ENCODE measurements at places on chromosomes 6 and 20.

- DNase-seq: no peak
Observed at GRCh38 chr20:32465092-32465900, 107.2 kb downstream of the ASXL1 start.

- DNase-seq: no peak
Observed at GRCh38 chr6:15990179-15990578, 138.7 kb upstream of the MYLIP start.

DNA sequence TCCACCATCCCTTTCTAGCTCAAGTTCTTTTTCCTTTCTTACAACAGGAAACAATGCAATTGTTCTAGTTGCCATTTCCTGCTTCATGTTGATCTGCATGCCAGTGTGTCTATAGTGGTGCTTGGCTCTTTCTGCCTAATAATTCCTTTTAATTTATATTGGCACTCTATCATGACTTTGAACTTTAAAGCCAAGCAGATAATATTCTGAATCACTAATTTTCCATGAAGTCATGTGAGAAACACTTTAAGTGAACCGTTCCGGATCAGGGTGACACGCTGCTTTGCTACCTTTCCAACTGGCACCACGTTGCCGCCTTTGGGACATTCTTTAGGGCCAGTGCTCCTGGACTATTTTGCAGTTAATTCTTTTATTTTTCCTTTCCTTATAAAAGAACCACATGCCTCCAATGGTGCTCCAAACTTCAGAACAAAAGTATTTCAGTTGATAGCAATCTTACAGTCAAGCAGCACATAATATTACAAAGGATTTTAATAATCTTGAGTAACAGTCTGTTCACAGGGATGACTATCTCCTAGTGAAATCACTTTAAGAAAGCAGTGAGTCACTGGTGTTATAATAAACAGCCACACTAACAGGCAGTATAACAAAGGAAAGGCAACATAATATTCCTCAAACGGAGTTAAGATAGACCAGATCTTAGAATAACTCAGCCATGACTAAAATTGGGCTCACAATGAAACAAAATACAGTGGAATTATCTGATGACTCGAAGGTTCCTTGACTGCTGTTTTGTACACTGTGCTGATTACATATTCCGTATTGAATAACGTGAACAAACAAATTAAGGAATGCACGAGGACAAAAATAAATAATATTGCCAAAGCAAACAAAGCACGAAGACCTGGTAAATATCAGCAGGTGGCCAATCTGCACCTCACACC is 19.0 kb upstream of the BLOC1S5 start:
- no peak for DNase-seq

DNA sequence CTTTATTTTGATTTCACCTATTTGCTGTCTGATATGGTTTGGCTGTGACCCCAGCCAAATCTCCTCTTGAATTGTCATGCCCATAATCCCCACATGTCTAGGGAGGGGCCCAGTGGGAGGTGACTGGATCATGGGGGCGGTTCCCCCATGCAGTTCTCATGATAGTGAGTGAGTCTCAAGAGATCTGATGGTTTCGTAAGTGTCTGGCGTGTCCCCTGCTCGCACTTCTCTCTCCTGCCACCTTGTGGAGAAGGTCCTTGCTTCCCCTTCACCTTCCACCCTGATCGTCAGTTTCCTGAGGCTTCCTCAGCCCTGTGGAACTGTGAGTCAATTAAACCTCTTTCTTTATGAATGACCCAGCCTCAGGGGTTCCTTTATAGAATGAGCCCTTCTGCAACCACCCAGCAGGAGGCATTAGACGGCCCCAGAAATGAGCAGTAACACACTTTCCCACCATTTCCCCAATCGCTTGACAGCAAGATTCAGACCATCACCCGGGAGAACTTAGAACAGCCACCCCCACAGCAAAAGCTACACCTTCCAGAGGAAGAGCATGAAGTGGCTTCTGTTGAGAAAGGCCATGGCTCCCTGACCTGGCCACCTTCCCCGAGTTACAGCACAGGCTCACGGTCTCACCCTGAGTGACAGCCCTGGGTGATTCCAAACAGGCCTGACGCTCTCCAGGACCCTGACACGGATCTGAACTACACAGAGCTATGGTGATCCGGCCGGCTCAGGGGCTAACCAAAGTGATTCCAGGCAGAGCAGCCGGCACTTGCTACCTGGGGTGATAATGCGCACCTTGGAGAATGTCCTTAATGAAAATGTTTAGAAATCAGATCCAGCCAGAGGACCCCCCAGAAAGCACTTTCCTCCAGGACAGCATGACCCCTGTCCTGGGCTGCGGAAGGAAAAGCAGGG is 131.2 kb upstream of the CDH4 start:
- peak; percentile 10 for DNase-seq

- DNase-seq: peak; percentile 50
Observed at GRCh38 chr6:107657755-107658461, 166.2 kb downstream of the SCML4 start.

DNA sequence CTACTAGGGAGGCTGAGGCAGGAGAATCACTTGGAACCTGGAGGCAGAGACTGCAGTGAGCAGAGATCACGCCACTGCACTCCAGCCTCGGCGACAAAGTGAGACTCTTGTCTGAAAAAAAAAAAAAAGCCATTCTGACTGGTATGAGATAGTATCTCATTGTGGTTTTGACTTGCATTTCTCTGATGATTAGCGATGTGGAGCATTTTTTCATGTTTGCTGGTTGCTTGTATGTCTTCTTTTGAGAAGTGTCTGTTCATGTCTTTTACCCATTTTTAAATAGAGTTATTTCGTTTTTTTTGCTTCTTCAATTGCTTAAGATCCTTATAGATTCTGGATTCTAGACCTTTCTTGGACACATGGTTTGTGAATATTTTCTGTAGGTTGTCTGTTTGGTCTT is 103.5 kb upstream of the SIM1 start:
- DNase-seq: no peak

DNA sequence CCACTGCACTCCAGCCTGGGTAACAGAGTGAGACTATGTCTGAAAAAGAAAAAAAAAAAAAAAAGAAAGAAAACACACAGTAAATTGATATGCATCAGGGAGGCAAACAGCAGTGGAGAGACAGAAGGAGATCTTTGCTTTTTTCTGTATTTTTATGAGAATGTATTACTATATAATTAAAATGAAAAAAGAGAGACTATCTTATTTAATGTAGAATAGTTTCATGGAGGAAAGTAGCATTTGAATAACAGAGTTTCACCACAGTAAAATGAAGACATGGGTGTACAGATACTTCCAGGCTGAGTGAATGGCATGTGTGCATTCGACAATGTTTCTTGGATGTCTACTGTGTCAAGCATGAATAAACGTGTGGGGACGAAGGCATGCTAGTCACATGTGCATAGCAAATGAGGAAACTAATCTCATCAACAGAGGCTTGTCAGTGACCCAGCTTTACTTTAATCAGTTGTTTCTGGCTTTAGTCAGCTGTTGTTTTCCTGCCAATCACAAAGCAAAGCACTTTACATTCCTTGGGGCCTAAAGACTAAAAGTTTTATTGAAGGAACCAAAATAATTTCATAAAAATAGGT is 55.5 kb upstream of the ARMH2 start:
- DNase-seq: no peak

DNA sequence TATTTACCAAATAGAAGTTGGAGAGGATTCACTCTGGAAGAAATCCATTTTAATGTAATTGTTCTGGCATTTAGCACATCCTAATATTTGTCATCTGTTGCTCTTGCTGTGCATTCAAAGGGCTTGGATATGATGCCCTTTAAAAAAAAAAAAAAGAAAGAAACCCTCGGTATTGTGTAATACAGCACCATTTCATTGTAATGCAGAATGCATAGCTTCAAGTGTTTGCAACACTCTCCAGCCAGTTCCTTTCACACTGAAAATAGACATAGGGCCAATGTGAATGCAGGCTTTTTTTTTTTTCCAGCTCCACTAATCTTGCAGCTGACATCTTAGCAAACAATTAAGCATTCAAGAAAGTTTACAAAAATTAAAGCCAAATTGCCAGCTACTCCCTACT is 197.4 kb upstream of the POU3F2 start:
- DNase-seq: no peak

DNA sequence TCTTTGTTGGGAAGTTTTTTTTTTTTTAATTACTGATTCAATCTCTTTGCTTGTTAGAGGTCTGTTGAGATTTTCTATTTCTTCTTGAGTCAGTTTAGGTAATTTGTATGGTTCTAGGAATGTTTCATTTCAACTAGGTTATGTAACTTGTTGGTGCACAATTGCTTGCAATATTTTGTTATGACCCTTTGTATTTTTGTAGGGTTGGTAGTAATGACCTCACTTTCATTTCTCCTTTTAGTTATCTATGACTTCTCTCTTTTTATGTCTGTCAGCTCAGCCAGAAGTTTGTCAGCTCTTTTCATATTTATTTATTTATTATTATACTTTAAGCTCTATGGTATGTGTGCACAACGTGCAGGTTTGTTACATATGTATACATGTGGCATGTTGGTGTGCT is 51.1 kb upstream of the SLC24A3 start:
- no peak for DNase-seq

DNA sequence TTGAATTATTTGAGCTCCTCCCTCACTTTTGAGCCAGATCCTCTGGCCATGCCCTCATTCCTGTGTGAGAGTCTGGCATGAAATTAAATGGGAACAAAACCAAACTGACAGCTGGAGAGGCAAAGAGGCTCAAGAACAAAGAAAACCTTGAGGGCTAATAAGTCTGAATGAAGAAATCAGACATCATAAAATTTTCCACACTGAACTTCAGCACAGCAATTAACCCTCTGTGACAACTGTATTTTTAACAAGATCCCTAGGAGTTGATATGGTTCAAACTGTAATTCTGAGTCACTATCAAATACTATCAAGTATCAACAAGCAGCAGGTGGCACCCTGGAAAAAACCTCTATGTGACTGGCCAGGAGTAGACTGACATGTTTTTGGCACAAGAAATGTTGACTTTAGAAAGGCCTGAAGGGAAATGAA is 109.4 kb upstream of the EMILIN3 start:
- DNase-seq: no peak

- no peak for DNase-seq
Observed at GRCh38 chr6:133341607-133342158, 100.5 kb downstream of the EYA4 start.

DNA sequence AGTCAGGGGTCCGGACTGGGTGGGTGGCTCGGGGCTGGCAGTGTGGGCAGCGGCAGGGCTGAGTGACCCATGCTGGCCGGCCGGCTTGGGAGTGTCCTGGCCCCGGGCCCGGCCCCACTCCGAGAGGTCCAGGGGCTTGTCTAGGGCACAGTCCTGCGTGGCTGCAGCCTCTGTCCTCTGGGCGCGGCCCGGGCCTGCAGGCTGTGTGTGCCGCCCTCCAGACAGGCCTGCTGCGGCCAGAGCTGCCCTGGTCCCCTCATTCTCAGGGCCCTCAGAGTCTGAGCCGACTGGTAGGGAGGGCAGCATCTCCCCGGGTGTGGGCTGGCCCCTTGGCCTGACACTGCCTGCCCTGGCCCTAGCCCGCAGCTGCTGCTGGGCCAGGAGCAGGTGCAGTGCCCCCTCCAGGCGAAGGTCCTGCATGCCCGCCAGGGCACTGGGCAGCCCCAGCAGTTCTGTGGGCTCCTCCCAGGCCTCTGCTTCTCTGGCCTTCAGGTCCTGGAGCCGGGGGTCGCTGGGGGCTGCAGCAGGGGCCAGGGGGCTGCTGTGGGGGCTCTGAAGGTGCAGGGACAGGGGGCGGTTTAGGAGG is 6.9 kb upstream of the CABLES2 start:
- DNase-seq: no peak

DNA sequence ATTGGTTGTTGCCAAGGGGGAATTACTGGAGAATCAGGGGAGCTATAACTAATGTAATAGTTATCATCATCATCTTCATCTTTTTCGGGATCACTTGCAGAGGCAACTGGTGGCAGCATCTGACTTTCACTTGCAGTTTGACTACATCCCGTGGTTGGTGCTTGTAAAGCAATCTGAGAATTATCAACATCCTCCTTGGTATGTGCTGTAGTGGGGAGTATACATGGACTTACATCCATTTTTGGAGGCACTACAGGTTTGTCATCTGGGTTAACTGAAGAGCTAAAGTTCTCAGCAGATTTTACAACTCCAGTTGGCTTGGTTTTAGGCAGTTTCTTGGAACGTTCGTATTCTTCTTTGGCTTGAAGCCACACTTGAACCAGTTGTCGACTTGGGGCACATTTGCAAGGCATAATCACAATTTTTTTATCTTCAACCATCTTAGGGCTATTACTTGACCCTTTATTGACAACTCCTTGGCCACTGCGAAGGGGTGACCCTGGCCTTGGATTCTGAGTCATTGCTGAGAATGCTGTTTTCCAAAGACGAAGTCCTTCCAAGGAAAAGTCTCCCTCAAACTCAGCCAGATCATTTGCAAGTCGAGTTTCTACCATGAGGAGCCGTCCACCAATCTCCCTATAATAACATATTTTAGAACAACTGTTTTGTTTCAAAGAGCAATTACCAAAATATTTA is 115.5 kb downstream of the REV3L start:
- DNase-seq: no peak

DNA sequence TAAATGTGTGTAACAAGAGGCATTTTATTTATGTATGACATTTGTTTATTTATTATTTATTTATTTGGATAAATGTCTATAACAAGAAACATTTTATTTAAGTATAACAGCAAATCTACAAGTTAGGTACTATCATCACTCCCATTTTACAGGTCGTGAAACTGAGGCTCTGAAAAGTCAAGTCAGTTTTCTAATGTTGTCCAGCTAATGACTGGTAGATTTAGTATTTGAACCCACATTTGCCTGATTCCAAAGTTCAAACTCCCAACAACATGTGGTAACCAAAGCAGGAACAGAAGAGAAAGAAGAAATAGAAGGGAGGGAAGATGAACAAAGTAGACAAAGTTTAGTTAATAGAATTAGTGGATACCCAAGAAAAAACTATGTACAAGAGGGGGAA is 32.9 kb downstream of the BCAS1 start:
- no peak for DNase-seq

DNA sequence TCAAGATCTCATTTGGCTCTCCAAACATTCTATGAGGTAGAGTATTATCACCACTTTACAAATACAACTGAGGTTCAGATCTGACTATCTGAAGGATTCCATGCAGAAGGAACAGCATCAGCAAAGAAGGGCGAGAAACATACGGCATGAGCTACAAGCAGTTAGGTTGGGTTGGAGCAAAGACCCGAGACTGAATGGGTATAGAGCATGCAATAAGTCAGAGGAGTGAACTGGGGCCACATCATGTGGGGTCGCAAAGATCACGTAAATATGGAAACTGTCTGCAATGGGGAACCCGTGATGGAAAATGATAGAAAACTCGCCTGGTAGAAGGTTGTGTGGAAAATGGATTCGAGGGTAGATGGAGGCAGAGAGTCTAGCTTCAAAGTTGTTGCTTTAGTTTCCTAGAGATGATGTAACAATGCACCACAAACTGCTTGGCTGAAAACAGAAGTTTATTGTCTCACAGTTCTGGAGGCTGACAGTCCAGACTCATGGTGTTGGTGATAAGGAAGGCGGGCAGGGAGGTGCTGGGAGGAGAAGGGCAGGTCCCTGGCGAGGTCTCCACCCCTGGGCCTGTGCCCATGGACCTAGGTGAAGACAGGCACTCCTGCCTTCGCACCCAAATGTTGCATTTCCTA is 44.3 kb upstream of the BCLAF1 start:
- no peak for DNase-seq
